ENCODE measurements at places on chromosomes 2 and 18.

DNA sequence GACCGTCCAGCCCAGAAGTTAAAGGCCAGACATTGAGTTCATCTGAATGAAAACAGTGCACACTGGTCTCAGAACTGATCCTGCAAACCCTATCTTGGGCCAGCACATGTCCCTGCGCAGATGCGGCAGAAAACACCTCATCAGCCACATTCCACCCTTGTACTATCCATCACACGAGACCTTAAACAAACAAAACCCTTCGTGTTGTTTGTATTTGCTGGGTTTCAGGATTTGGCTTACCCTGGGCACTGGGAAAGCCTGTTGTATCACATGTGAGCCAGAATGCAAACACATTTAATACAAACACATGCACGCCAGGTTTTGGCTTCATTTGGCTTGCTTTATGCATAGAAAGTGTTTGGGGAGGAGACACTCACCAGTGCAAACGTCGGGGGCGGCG lies 12.5 kb downstream of the WIPF1 start:
- DNase-seq = no peak

DNA sequence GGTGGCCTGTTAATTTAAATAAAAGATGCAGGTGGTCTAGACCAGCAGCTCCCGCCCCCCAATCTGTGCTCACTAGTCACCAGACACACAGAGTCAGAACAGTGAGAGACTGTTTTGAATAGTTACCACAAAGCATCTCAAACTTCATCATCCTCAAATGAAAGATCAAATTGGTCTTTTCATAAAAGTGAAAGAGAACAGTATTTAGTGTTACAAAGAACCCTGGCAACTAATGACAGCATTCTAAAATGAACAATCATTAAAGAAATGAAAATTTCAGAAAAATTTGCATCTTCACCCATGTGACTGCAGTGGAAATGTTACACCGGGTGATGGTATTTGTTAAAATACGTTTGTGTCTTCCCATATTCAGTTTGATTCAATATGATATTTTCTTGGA lies 65.5 kb upstream of the PMAIP1 start:
- DNase-seq = no peak

DNA sequence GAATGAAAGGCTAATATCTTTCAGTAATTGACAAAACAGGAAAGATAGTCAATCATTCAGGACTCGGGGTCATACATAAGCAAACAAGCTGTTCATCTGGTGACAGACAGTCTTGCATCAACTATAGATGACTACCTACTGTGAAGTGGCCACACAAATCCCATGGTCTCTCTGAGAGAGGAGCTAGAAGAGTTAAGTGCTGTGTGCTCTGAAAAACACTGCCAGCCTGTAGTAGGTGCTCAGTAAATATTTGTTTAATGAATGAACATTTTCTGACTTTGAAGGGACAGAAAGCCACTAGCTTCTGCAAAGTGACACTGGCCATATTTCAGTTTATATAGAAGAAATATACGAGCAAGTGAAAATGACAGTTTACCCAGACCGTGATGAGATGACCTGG lies 184.0 kb upstream of the CHAC2 start:
- DNase-seq = no peak

- no peak for DNase-seq
Measured at GRCh38 chr18:54905629-54906028, 53.6 kb downstream of the CCDC68 start.

DNA sequence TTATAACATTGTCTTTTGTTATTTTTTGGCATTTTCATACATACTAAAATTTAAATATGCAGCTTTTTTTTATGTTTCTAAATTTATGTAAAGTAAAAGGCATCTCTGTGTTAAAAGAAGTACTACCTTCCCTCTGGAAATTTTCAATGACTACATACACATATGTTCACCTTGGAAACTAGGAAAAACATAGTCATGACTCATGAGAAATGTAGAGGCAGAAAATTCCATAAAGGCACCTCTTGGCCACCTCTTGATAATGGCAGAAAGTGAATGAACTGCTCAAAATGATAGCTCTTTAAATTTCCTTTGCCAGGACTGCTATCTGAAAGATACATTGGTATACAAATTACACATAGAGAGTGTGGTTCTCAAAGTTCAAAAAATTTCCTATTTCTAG lies 889.1 kb upstream of the ZEB2 start:
- DNase-seq = no peak

DNA sequence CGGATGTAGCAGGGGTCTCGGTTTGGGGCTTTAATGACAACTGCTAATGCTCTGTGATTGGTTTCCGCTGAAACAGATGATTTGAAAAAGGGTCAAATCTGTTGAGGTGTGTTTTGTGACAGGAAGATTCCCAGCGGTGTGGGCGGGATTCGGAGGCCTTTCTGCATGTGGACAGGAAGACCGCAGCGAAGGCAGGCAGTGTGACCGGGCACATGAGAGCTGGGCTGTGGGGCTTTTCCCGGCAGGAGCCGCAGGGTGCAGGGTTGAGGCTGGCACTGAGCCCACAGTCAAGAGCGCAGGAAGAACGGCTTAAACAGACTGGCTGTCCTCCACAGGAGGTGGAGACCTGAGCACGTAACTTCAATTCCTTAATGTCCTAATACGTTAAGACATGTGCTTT lies 180.0 kb upstream of the TPO start:
- no peak for DNase-seq

GRCh38 chr2:40201425-40201824 lies 250.5 kb downstream of the SLC8A1 start:
- peak; percentile 30 for DNase-seq

DNA sequence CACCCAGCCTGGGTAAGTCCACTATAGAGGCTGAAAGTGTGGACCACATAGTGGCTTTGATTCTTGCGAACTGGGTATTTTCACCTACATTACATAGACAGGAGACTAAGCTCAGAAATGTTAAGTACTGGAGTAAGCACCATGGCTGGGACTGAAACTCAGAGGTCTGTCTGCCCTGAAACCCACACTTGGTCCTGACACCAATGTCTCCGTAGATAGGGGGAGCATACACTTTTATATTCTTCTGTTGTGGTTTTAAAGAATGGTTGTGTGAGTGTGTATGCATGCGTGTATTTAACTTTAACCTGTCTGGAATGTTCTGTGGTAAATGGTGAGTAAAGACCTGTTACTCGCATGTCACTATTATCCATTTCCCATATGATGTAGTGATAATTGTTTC lies 10.3 kb upstream of the NPPC start:
- DNase-seq = no peak

DNA sequence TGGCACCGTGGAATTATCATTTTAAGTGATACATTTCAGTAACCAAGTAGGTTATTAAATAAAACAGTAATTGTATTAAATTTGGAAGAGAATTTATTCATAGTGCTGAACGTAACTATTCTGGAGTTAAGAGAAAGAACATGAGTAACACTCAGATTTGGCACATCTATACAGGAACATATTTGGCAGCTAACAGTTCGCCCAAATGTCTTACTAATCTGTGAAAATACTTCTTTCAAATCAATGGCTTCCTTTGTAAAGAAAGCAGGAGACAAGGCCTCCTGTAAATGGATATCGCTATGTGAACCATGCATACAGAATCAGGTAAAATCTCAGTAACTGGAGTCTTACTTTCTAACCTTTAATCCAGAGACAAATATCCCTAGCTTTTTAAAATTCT lies 64.4 kb downstream of the ZNF516 start:
- peak; percentile 78 for DNase-seq

DNA sequence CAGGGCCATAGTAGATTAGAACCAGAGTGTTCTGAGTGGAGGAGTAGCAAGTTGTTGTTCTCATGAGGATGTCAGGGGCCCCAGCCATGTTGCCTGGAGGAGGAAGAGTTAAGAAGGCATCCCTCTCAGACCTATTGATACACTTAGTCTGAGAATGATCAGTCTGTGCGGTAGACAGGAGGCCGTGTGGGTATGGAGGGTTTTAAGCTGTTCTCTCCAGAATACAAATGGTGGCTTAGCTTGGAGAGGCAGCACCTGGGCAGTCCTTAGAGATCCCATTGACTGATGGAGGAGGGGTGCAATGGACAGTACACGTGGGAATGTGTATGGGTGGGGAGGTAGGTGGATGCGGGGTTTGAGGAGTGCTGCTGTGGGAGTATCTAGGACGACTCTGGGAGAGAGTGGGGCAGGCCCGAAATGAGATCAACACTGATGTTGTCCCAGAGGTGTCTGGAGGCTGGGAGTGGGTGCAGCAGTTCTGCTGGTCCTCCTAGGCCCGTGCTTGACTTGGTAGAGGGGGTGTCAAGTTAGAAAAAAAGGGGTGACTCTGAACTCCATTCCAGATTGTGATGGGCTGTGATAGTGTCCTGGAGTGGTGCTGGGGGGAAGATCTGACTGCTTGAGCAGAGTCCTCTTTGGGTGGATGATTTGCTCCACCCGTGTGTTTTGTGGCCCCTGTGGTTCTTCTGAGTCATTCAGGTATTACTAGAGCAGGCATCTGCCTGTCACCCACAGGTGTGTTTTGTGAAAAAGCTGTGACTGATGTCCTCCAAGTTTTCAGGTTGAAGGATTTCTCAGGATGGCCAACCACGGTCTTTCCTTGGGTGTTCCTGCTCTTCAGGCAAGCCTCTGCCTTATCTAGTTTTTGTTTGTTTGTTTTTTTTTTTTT lies 44.7 kb downstream of the C2orf42 start:
- DNase-seq = no peak

- DNase-seq = peak; percentile 56
Measured at GRCh38 chr2:20419007-20419576, 27.8 kb upstream of the RHOB start.

DNA sequence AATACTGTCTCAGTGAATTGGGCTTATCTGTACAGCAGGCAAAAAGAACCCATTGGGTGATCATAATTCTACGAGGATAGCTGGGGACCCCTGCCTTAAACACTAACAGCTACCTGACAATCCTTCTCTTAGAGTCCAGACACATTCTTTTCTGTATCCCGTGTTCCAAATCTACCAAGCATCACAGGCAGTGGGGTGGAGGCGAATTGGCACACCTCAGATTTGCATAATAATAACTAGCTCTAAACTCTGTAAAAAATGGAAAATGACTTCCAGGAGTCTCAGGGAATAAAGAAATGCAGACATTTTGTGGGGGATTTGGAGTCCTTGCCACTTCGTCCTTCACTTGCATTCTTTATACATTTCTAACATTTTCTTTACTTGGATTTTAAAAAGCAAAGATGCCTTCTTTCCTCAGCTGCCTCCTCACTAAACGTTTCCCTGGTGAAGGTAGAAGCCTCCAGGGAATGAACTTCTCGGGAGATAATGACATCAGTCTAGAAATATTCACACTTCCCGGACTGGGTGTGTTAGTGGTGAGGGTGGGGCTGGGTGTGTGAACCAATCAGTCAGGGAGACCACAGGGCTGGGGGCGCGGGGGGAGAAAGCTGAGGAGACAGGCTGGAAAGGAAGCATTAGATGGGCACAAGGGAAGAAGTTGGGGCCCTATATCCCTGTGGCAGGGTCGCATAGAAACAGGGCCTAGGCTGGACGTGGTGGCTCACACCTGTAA lies 59.1 kb upstream of the BOD1L2 start:
- no peak for DNase-seq

- DNase-seq = no peak
Measured at GRCh38 chr2:100998235-100998573, 3.9 kb upstream of the RPL31 start.

DNA sequence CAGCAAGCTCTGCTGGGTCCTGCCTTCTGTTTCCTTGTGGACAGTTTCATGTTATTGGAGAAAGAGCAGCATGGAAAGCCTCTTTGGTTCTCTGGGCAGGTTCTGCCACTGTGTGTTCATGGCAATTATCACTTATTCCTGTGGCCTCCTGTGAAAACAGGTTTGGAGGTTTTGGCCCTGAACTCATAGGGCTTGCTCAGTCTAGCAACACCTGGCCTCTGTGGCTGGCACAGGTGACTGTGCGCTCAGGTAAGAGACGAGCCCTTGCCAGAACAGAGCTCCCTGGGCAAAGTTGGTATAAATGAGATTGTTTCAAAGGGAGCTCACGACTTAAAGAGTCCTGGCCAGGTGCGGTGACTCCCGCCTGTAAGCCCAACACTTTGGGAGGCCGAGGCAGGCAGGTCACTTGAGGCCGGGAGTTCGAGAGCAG lies 5.7 kb downstream of the CEP68 start:
- DNase-seq = no peak

DNA sequence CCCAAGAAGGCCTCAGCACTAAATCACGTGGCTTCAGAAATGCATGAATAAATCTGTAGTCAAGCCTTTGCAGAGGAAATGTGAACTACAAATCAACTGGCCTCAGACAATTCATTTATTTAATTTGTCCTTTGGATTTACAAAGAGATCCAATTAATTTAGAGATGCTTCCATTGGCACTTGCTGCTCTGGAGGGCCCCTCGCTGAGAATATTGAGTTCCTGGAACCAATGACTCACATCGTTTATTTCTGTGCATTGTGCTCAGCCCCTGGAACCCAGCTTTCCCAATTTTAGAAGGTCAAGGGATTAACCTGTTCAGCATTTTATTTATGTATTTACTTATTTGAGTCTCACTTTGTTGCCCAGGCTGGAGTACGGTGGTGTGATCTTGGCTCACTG lies 47.2 kb upstream of the MGAT4A start:
- no peak for DNase-seq

DNA sequence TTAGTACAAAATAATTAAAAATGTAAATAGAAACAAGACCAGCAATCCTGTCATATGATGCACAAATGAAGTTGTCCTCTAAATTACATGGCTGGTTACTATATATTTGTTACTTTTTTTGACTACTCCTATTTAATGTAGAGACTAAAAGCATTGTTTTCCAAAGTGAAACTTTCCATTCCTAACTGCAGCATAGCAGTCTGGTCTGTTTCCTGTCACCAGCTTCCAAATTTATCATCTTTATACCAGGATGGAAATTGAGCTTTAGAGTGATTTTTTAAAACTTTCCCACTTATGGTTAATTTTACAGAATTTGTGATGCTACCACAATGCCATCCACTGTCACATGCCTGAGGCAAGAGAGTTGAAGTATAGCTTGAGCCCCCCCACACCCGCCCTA lies 33.5 kb upstream of the RAB27B start:
- DNase-seq = no peak

- DNase-seq = no peak
Measured at GRCh38 chr2:208183972-208184705, 5.7 kb downstream of the C2orf80 start.

DNA sequence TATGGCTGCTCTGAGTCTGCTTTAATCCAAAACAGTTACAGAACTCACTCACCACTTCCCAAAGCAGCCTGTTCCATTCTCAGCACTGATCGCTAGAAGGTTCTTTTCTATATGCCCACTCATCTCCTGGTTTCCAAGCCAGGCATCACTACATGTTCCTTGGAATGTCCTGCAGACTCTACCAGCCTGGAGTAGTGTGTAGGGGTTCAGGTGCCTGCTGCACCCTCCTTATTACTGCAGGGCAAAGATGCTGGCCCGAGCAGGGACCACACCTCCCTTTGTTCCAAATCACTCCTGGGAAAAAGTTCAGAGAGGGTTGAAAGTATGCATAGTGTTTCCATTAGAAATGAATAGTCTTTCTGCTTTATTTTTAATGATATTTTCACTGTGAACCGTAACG lies 196.6 kb downstream of the SH3RF3 start:
- DNase-seq = peak; percentile 31

DNA sequence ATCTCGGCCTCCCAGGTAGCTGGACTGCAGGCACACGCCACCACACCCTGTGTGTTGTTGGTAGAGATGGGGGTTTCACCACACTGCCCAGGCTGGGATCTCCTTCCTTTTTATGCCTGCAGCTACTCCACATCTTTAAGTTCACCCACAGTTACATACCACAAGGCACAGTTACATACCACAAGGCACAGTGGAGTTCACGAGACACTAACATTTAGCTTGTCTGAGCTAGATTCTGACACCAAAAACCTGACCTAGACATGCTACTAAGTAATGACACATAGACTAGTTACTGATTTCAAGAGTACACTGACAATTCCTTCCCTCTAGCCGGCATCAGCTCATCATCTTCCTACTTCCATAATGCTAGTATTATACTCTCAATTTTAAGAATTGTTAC lies 4.3 kb downstream of the POLR2D start:
- no peak for DNase-seq

All from fibroblast of the aortic adventitia (primary cell).